Activated T-helper 17 cell treated with anti-CD3 and anti-CD28 coated beads, Interleukin-2, amount 50 U/mL, for 72 hours (primary cell): ENCODE measurements at places on chromosomes 5 and 9. TPM values are rescaled to one million over a fixed set of nuclear protein-coding genes. Genes with fewer than 3 reads are reported as not detected.
A peak's percentile ranks its signal among the peaks of the same experiment; 100 is the strongest.

The PPIC gene
- not detected for total RNA-seq

- ATAC-seq = peak; percentile 88
Observed at GRCh38 chr9:79817438-79818004, 245.8 kb downstream of the TLE4 start.

The QRFP gene
- total RNA-seq = not detected

DNA sequence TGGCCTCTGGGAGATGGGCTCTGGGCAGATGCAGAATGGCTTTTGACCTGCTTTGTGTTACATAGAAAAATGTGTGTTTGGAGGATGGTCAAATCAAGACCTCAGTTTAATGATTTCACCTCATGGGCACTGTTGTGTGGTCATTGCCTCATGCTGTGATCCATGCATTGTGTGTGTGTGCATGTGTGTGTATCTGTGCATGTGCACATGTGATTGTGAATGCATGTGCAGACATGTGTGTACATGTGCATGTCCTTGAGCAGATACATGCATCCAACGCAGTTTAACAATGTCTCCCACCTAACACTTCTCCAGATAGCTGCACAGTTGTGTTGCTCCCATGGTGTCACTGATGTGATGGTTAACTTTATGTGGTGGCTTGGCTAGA, 40.1 kb upstream of the S1PR3 start:
- no peak for ATAC-seq

DNA sequence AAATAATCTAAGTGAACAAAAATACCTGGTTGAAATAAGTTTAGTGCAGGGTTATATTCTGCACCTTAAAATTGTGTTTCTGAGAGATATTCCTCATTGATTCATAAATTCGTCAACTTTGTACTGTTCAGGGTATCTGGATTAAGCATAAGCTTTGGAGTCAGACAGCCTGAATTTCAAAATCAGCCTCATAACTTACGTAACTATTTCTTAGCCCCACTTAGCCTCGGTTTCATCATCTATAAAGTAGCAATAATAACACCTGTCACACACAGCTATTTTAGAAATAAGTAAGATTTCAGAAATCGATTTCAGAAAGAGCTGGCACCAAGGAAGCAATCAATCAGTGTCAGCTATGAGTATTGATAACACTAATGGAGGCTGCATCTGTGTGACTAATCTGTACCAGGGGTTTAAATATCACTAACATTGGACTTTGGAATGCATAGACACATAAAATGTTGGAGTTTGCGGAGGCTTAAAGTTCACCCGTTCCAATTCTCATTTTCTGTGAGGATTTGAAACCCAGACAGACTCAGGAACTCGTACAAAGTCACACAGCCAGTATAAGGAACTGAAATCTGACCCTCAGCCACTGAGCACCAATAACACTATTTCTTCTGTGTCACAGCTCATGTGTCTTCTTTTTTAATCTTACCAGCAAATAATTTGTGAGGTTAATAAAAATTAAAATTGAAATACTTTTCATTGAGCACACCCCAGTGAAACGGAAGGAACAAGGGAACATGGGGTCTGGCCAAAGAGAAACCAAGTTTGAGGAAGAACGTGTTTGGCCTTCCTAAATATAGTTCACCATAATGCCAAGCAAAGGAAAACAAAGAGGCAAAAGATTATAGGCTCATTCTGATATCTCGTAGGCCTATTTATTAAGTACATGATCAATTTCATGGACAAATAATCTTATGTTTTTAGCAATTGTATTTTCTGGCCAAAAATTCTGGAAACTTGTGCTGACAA, 194.4 kb upstream of the PTGER4 start:
- no peak for ATAC-seq

The CCL28 gene
- total RNA-seq = 22.8 TPM

DNA sequence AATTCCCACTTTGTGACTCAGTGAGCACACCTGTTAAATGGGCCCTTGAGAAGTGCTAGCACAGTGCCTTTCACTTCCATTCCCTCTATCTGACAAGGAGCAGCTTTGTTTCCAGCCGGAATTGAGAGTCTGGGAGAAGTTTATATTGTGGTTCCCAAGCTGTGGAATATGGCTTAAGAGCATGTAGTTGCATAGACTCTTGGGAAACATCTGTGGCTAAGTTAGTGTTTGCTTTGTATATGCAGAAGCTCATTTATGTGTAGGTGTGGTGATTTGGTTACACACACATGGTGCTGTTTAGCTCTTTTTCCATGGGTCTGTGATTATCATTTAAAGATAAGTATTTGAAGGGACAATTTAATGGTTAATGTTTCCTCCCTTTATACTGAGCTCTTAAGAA, 110.5 kb upstream of the HMHB1 start:
- ATAC-seq = no peak

DNA sequence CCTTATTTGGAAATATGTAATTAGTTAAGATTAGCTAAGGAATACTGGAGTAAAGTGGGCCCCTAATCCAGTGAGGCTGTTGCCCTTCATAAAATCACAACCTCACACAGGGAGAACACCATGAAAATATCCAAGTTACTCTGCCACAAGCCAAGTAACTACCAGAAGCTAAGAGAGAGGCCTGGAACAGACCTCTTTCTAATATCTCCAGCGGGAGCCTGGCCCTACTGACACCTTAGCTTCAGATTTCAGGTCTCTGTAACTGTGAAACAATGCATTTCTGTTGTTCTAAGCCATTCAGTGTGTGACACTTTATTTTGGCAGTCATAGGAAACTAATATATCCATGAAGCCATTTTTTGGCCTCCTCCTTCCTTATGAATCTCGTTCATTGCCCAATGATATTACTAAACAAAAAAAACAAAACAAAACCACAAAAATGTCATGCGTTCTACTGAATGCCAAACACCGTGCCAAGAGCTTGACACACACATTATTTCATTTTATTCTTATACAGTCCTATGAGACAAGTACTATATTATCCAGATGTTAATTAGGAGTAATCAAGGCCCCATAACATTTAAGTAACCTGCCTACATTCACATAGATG, 699.0 kb downstream of the MAT2B start:
- ATAC-seq = no peak

DNA sequence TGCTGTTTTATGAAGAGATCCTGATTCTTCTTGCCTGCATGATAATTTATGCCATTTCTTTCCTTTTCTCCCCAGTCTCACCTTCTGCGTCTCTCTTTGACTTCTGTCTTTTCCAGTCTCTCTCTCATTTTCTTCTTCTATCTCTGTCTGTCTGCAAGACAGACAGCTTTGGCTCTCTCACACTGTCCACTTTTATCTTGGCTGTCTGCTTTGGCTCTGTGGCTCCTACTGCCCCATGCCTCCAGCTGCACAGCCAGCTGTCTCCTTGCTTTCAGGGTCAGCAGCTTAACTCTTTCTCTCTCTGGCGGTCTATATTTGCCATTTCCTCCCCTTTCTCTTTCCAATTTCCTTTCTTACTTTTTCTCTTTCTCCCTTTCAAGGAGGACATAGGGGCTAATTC, 971.1 kb upstream of the COX7C start:
- ATAC-seq = no peak

The OBP2B gene
- total RNA-seq = not detected

DNA sequence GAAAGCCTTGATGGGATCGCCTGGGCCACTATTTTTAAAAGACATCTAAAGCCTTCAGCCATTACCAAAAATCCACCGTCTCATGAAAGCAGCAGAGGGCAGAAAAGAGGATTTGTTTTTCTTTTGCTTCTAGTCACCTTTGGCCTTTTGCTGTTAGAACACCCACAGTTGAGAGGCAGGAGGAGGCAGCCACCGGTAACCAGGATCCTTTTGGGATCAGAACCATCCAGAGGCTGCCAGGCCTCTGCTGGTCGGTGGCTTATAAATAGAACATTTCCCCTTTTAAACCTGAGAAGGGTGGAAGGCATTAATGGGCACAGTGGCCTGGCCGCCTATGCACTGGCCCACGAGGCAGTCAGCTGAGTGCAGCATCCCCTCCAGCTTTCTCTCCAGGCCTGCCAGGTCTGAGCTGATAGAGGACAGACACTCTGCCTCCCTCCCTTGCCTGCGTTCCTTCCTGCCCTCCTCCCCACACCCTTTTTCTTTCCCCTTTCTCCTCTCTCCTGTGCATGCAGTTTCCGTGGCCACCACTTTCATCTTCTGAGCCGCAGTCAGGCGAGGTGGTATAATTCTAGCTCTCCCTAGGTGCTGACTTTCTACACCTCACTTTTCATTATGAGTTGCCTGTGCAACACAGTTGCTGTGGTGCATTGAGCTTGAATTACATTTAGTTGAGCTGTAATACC, 253.4 kb downstream of the ARHGAP26 start:
- ATAC-seq = peak; percentile 86

The SLU7 gene
- 33.2 TPM for total RNA-seq

GRCh38 chr5:125888358-125888757, 534.9 kb upstream of the GRAMD2B start:
- ATAC-seq = no peak

The PCDHGA10 gene
- total RNA-seq = 0.08 TPM

The CYSRT1 gene
- total RNA-seq = 0.32 TPM

DNA sequence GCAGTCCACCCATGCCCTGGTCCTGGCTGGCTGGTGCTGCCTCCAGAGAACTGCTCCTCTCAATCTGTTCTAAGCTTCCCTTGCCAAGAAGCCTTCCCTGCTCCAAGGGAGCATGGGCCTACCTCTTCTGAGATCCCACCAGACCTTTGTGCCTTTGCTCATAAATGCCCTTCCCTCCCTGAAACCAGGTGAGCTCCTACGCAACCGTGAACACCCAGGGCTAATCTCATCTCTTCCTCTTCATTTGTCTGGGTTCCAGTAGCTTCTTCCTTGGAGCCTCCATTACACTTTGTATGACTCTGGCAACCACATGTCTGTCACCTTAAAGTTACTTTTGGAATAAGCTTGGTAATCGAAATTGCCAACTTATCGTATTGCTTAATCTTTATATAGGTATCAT, 270.6 kb downstream of the PBX3 start:
- ATAC-seq = no peak

DNA sequence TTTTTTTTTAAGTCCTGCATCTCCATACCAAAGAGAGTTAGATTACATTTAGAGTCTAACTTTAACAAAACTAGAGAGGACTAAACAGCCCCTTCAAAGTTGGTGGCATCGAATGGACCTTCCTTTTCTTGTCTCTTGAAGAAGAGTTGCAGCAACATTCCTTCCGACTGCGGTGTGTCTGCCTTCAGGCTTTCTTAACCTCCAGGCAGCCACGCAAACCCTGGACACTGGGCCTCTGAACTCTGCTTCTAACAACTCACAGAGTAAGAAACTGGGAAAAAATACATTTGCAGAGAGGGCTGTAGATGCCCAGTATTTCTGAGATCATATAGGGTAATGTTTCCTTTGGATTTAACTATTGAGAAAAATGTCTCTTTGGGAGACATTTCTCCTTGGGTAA, 120.5 kb upstream of the MAST4 start:
- ATAC-seq = no peak

DNA sequence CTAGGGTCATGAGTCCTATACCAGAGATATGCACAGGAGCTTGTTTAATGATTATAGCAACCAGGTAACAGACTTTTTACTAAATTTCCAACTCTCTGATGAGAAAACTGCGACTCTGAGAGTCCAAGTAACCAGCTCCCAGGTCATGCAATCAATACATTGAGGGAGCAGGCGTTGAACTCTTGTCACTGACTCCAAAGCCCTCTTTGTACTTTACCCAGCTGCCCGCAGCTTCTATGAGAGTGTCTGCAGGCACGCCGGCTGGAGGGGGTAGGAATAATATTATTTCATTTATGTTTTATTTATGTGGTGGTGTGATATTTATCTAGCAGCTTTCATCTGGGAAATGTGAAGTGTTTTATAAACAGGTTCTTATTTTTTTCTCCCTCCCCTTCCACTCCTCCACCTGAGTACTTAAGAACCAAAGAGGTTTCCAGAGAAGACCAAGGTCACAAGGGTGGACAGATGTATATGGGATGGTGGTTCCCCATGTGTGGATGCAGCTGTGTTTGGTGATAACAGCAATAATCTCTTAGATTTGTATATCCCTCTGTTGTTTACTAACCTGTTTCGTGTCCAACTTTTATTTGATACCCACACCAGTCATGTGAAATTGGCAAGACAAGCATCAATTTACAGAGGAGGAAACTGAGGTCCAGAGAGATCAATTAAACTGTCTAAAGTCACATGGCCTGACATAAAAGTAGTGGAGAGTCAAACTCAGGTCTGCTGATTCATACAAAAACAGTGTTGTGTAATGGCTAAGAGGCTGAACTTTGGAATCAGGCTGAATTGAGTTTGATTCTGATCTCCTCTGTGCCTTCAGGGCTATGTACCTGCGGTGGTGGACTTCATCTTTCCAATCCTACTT, 140.2 kb upstream of the TRIM32 start:
- ATAC-seq = no peak

The CAMLG gene
- 47.6 TPM for total RNA-seq

DNA sequence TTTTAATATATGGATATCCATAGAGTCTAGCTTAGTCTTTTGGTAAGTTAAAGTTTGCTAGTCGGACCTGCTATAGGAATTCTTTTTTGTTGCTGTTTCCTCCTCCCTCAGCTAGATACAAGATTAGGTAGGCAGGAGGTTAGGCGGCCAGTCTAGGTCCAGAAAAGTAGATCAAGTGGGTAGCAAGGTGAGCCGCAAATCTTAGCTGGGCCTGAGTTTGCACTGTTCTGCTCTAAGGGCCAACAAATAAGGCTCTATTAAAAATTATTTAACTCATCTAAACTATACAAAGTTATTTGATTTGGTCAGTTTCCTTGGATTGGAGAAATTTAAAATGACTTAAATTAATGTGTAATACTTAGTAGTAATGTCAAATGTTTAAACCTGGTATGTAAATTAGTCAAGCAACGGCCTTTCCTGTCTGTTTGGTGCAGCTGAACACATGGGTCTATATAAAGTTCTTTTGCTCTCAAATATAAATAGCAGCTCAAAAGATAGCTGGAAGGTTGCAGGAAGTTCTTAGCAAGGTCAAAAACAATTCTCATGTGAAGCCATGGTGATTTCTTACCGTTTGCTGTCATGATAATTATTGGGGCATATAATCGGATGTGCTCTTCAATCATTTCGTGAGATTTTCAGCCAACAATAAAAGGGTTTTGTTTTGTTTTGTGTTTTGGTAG, 72.0 kb downstream of the PRKACG start:
- ATAC-seq = no peak
